ENCODE measurements at places on chromosomes 3 and 15. TPM values are rescaled to one million over a fixed set of nuclear protein-coding genes. Genes with fewer than 3 reads are reported as not detected.

DNA sequence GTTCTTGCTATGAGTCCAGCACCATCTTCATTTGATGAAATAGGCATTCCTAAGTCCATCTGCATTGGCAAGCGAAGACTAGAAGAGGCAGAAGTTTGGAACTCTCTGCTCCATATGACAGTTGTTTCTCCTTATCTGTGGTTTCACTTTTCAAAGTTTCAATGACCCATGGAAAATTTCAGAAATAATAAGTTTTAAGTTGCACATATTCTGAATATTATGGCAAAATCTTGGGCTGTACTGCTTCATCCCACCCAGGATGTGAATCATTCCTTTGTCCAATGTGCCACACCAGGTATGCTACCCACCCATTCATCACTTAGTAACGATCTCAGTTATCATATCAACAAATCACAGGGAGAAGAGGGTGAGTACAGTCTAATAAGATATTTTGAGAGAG lies 647.9 kb downstream of the GRM7 start:
- no peak for DNase-seq

ZNF501 gene
- total RNA-seq, result 4.8 TPM

DNA sequence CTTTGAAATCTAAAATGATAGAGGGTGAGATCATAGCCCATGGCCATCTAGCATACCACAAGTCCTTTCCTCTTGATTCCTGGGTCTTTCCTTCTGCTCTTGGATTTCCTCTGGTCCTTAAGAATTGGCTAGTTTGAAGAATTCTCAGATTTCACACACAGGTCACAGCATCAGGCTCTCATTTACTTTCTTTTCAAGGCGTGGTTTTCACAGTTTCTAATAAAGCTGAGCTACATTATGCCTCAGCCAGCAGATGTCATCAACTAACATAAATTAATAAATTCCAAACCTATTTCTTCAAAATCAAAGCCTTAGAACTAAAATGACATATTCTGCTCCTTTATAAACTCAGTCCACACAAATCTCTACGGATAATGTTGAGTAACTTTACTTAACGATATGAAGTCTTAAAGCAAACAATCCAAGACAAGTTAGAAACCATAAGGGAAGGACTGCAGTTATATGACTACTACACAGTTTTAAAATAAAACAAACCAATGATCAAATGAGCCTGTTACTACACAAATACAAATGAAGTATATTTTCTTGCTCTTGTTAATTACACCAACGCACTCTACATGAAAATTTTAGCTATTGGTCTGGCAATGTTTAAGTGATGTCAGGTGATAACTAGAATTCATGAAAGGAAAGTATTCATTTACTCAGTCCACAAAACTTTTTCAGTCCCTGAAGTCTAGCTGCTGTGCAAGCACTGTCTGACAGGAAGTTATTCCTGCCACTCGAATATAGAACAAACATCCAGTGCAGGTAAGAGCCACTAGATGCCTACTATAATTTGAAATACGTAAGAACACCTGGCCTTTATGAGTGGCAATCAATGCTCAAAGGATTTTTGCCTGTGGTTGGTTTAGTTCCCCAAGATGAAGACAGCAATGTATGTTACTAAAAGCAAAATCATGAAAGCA lies 9.2 kb downstream of the CCDC14 start:
- DNase-seq, result no peak

IL12A gene
- not detected for total RNA-seq

- peak; percentile 31 for DNase-seq
Measured at GRCh38 chr3:24483873-24484272, 10.8 kb downstream of the THRB start.

DNA sequence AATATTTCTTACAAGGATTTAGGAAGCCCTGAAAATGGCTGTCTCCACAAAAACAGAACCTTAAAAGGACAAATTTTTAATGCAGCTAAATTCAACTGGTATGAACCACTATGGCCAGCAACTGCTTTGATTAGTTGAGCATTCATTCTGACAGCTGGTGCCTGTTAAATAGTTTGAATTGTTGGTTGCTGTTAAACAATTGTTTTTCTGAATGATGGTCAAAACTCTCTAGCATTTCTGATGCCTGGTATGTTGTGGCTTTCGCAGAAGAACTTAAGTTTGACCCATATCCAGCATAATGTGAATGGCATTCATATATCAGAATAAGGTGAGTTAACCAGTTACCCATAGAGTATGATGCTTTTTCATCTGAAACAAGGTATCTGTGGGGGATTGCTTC lies 138.4 kb downstream of the MEIS2 start:
- no peak for DNase-seq

Measured in transverse colon (tissue), 4 donors.